ENCODE measurements at places on chromosomes 5 and 9. TPM values are rescaled to one million over a fixed set of nuclear protein-coding genes. Genes with fewer than 3 reads are reported as not detected.

SLC35D2 gene
- polyA plus RNA-seq = 18.3 TPM

NR4A3 gene
- polyA plus RNA-seq = 89.7 TPM

TSSK1B gene
- polyA plus RNA-seq = not detected

GABBR2 gene
- not detected for polyA plus RNA-seq

ADAMTSL2 gene
- 2.7 TPM for polyA plus RNA-seq

PCDHA11 gene
- polyA plus RNA-seq = not detected

LAMC3 gene
- 0.46 TPM for polyA plus RNA-seq

CYFIP2 gene
- 4.4 TPM for polyA plus RNA-seq

ADAMTS2 gene
- polyA plus RNA-seq = 40.7 TPM

CCNB1 gene
- 2.4 TPM for polyA plus RNA-seq

CER1 gene
- polyA plus RNA-seq = not detected

QRFP gene
- 0.03 TPM for polyA plus RNA-seq

PRR16 gene
- polyA plus RNA-seq = 3.6 TPM

CCNI2 gene
- 0.22 TPM for polyA plus RNA-seq

GPR150 gene
- not detected for polyA plus RNA-seq

PCDH12 gene
- 2.7 TPM for polyA plus RNA-seq

ZER1 gene
- polyA plus RNA-seq = 23.3 TPM

FOXD4 gene
- 0.21 TPM for polyA plus RNA-seq

C7 gene
- 477 TPM for polyA plus RNA-seq

PRRT1B gene
- 0.82 TPM for polyA plus RNA-seq

Data from adipose tissue (tissue), 3 donors.